Stimulated activated CD8-positive, alpha-beta memory T cell treated with anti-CD3 and anti-CD28 coated beads, Interleukin-2, amount 100 ng/mL, for 1 hour (primary cell): ENCODE measurements at places on chromosomes 3 and 15.

DNA sequence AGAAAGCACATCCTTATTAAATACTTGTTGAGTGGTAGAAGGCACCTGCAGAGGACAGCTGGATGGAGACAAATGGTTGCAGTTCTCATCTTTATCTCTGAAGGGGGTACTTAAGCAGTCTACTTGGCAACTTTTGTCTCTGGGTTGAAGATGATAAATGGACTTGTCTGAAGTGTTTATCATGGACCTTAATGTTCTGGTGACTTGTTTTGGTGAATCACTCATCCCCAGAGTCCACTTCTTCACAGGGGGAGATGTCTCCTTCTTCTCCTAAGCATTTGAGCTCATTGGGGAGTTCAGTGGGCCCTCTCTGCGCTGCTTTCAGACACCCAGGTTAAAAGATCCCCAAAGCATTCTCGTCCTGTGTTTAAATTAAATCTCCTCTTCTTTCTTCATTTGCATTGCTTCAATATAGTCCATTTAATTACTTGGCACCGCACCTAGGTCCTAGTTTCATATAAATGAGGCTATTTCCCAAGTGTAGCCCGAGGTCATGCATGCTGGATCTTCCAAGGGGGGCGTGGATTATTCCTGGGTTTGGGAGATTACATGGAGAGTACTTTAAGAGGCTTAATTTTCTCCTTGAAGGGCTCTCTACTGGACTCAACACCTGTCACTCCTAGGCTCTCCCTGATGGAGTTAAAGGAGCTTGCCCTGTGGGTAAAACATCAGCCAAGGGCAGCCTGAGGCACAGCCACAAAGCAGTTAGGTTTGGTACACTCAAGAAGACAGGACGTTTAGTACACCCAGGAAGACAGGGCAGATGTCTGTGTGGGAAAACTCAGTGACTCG, 239.3 kb upstream of the C2CD4B start:
- no peak for DNase-seq

DNA sequence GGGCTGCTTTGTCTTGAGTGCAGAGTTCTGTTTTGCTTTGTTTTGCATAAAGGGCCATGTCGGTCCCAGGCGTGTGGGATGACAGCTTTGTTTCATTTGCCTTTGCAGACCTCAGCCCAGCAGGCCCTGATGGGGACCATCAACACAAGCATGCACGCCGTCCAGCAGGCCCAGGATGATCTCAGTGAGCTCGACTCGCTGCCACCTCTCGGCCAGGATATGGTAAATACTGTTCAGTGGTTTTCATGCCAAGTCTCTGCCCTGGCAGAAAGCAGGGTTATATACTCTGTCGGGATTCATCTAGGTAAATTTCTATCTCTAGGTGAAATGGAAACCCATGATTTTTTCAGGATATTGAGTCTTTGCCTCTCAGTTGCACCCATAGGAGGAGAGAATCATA, 343.9 kb upstream of the TPM1 start:
- no peak for DNase-seq

DNA sequence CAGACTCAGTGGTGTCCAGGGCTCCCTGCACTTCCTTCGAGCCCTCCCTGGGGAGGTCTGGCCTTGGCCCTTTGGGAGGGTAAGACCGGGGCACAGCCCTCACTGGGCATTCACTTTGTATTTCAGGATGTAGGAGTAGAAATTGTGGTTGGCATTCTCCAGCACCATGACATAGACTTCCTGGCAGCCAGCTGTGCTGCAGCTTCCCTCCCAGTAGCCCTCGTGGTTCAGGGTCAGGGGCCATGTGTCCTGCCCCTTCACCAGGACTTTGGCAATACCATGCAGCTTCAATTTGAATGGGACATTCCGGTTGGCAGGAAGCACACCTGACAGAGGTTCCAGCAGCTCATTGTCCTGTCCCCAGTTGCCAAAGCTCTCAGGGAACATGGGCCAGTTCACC, 47.3 kb downstream of the KY start:
- DNase-seq, result no peak

DNA sequence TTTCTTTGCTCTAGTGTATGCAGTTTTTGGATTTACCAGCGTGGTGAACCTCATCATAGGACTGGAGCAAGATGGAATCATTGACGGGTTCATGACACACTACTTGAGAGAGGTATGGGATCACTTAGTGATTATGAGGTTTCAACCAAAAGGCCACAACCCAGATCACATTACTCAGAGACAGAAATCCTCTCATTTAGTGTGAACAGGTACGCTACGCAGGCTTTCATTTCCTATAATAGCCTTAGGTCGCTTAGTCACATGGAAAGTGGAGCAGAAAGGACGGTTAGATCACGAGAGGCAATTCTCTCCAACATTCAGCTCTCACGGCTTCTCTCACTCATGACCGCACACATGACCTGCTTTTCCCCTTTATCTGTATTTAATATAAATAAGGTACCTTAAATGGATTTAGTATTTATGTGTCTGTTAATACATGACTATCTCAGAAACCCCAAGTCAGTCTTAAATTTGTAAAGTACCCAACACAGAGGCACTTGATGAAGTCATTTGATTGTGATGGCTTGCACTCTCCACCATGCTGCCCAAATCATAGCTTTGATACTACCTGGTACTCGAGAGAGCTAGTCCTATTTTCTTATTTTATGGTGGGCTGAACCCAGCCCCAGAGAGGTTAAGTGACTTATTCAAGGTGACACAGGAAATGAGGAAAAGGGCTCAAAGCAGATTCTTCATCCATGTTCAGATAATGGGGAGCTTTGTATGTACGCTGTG, 8.6 kb downstream of the TM6SF1 start:
- no peak for DNase-seq

GRCh38 chr3:59771768-59772181, 722.0 kb upstream of the CFAP20DC start:
- DNase-seq, result no peak

GRCh38 chr15:72980661-72981060, 71.6 kb upstream of the NEO1 start:
- DNase-seq, result no peak

- DNase-seq, result no peak
These were observed 178.5 kb downstream of the FNDC3B start for GRCh38 chr3:172217877-172218276.

- DNase-seq, result no peak
These were observed 1.2 kb downstream of the SETD2 start for GRCh38 chr3:47162697-47163168.

- DNase-seq, result no peak
These were observed 167.2 kb downstream of the POLR2M start for GRCh38 chr15:57873564-57874209.
